ENCODE measurements at places on chromosomes 7 and 10. TPM values are rescaled to one million over a fixed set of nuclear protein-coding genes. Genes with fewer than 3 reads are reported as not detected.

The CRHR2 gene
- total RNA-seq, result 0.18 TPM

The TEX36 gene
- not detected for total RNA-seq

The C10orf67 gene
- total RNA-seq, result 0.33 TPM

The AMPH gene
- total RNA-seq, result 32.4 TPM

The FEZF1 gene
- total RNA-seq, result not detected

The CHPF2 gene
- 34.1 TPM for total RNA-seq

The GALNT17 gene
- total RNA-seq, result 10.4 TPM

The CUL2 gene
- 40.1 TPM for total RNA-seq

DNA sequence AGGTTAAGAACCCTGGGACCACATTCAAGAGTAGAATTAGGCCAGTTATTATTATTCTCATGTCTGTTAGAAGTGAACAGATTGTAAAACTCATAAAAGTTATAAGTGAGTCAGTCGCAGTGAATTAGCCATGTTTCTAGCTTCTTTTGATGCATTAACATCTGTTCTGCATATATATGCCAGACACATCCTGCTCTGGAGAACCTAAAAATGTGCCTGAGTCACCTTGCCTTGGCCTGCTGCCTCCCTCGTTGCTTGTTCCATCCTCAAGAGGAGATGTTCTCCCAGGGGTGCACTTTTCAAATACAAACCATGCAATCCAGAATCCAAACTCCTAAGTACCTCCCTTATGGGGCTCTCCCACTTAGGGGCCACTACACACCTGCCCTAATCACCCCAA lies 14.8 kb downstream of the TSPAN12 start:
- no peaks in the 10 kb centered on the region for H3K27me3 ChIP-seq
- no peak overlapping the region for H3K4me3 ChIP-seq
- H3K4me1 ChIP-seq, result peaks cover 4% of the 10 kb centered on the region
- H3K36me3 ChIP-seq, result peaks cover 37% of the 10 kb centered on the region

DNA sequence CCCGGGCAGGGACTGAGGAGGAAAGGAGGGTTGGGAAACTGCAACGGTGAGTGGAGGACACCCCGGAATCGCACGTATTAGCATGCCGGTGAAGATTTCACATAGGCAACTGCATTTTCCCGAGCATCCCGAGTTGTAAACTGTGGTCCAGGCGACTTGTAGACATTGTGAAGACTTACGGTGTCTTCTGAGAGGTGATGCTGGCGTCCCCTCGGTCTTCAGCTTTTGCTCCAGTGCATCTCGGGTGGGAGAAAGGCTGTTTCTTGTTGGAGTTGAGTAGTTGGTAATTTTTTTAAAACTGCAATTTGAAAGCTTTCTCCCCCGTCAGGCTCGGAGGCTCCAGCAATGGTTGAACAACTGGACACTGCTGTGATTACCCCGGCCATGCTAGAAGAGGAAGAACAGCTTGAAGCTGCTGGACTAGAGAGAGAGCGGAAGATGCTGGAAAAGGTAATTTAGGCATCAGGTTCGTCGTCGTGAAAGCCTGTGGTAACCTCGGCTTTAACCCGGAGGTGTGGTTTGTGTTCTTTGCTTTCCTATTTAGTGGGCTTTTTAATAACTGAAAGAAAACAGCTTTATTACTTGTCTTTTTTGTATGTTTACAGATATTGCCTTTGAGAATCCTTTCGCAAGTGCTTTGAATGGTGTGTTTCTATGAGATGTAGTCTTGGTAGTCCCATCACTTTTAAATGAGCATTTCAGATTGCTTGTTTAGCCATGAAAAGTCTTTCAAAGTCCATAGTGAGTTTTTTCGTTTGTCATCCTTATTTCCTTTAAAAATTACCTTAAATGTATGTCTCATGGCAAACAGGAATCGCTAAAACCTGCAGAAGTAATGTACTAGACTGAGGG lies 687 bp downstream of the HELLS start:
- H3K27ac ChIP-seq, result peak overlapping the region; percentile 99
- H3K4me1 ChIP-seq, result peaks cover 36% of the 10 kb centered on the region
- peaks cover 2% of the 10 kb centered on the region for H3K27me3 ChIP-seq
- H3K36me3 ChIP-seq, result peaks cover 5% of the 10 kb centered on the region
- H3K4me3 ChIP-seq, result peak overlapping the region; percentile 100

- DNase-seq, result no peak
- no peaks in the 10 kb centered on the region for H3K27me3 ChIP-seq
- peaks cover 9% of the 10 kb centered on the region for H3K4me1 ChIP-seq
Observed at GRCh38 chr7:94183289-94183749, 179.2 kb upstream of the BET1 start.

DNA sequence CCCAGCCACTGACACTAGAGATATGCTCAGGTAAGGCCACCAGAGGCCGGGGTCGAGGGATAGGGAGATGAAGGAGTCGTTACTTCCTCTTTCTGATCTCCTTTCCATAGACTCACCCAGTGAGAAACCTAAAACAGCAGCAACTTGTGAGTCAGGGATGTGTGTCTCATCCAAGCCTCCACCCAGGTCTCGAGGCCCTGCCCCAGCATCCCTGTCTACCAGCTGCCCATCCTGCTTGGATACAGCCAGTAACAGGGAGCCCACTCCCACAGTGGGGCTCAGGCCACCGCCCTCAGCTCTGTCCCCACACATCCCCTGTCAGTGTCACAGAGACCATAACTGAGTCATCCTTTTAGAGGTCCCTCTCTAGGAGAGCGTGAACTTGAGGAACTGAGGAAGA lies 49.6 kb upstream of the CHST15 start:
- H3K36me3 ChIP-seq, result no peaks in the 10 kb centered on the region
- no peak for DNase-seq
- no peak overlapping the region for H3K4me3 ChIP-seq
- no peak overlapping the region for H3K27ac ChIP-seq
- H3K27me3 ChIP-seq, result no peaks in the 10 kb centered on the region

GRCh38 chr7:141480953-141481352 lies 70.3 kb upstream of the AGK start:
- H3K27me3 ChIP-seq, result no peaks in the 10 kb centered on the region
- DNase-seq, result no peak
- no peaks in the 10 kb centered on the region for H3K4me1 ChIP-seq
- no peaks in the 10 kb centered on the region for H3K36me3 ChIP-seq
- H3K4me3 ChIP-seq, result no peak overlapping the region

DNA sequence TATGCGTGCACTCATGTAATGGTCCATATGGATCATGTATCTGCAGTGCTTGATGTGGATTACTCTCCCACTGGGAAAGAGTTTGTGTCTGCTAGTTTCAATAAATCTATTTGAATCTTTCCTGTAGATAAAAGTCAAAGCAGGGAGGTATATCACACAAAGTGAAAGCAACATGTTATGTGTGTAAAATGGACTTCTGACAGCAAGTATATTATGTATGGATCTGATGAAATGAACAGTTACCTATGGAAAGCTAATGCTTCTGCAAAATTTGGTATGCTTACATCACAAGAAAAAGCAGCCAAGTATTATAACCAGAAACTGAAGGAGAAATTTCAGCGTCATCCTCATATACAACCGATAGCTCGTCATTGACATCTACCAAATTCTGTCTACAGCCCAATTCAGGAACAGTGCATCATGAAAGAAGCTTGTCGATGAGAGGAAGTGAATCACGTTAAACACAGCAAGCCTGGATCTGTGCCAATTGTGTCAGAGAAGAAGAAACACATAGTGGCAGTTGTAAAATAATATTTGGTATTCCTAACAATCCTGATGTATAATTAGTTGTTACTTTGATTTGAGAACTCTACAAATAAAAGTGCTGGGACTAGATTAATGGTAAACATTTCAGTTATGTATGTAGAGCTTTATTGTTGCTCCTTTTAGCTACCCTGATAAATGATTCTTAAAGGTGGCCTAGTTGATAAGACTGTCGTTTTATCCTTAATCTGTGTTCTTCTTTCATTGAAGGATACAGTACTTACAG lies 14.2 kb upstream of the SYPL1 start:
- H3K4me3 ChIP-seq, result no peak overlapping the region
- H3K27me3 ChIP-seq, result peaks cover 2% of the 10 kb centered on the region
- DNase-seq, result no peak
- no peaks in the 10 kb centered on the region for H3K36me3 ChIP-seq
- H3K27ac ChIP-seq, result no peak overlapping the region

DNA sequence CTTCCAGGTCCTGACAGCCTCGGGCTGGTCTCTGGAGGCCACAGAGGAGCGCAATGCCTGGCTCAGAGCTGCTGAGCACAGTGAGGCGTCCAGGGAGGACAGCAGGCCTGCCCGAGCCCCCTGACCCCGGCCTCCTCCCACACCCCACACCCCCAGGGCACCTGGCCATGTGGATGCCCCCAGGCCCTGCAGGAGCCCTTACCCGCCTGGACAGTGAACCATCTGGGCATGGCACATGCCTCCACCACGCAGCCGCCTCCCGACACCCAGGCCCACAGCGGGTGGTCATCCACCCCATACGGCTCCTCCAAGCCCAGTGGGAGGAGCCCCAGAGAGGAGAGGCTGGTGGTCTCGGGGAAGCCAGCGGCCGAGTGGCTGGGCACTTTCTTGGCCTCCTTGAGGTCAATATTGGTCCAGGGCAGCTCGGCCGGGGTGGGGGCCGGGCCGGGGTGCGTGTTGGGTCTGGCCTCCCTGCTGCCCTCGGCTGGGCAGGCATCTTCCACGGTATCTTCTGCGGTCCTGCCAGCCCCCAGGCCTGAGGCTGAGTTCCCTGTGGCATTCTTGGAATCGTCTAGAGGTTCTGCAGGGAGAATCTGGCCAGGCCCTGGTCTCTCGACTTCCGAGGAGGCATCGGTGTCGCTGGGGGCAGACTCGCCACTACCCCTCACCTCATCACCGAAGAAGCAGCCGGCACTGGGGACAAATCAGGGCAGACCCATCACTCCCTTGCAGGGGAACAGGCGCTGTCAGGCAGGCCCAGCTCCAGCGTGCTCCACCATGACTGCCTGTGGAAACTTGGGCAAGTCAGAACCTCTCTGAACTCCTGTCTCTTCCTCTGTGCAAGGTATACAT lies 18.6 kb downstream of the TECPR1 start:
- H3K27me3 ChIP-seq, result no peaks in the 10 kb centered on the region
- peak overlapping the region; percentile 27 for H3K27ac ChIP-seq
- H3K4me3 ChIP-seq, result no peak overlapping the region
- H3K4me1 ChIP-seq, result no peaks in the 10 kb centered on the region
- DNase-seq, result no peak

- no peak overlapping the region for H3K27ac ChIP-seq
- no peaks in the 10 kb centered on the region for H3K4me1 ChIP-seq
- no peaks in the 10 kb centered on the region for H3K27me3 ChIP-seq
- H3K36me3 ChIP-seq, result no peaks in the 10 kb centered on the region
Observed at GRCh38 chr10:91242940-91243339, 22.5 kb downstream of the PCGF5 start.

GRCh38 chr7:22005151-22005550 lies 59.5 kb upstream of the CDCA7L start:
- H3K4me1 ChIP-seq, result peaks cover 13% of the 10 kb centered on the region
- H3K27ac ChIP-seq, result no peak overlapping the region
- H3K4me3 ChIP-seq, result no peak overlapping the region
- no peaks in the 10 kb centered on the region for H3K27me3 ChIP-seq

GRCh38 chr10:6321880-6322279 lies 119.1 kb downstream of the PFKFB3 start:
- H3K4me1 ChIP-seq, result no peaks in the 10 kb centered on the region
- no peaks in the 10 kb centered on the region for H3K36me3 ChIP-seq
- no peak for DNase-seq
- H3K27ac ChIP-seq, result no peak overlapping the region

DNA sequence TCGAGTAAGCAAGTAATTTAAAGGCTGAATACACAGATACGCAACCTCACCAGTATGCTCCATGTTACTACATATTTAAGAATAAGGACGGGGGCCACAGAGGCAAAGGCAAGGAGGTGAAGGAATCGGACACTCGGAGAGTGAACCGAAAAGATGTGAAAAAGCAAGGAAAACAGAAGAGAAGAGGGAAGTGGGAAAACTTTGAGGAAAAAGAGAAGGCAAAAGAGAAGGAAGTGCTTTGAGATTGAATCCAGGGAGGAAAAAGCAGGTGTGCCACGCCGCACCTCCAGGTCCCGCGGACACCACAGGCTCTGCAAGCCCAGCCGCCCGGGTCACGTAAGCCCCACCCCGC lies 367 bp upstream of the AVL9 start:
- DNase-seq, result no peak
- H3K4me3 ChIP-seq, result peak overlapping the region; percentile 91
- peaks cover 21% of the 10 kb centered on the region for H3K4me1 ChIP-seq
- peaks cover 4% of the 10 kb centered on the region for H3K36me3 ChIP-seq

DNA sequence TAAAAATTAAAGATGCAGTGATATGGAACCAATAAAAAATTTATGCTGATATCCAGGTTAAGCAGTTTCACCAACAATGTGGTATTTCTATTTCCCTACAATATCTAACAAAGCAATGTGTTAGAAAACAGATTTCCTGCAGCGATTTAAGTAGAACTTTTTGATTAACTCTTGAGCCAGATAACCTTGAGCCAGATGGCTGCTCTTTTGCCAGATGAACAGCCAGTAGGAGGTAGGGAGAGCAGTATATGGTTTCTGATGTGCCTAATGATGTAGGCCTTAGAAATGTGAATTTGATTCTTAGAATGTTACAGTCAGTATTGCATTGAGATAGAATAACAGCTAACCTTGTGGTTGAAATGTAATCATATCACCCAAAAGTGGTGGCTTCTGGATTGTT lies 31.1 kb downstream of the STAMBPL1 start:
- no peaks in the 10 kb centered on the region for H3K36me3 ChIP-seq
- H3K27ac ChIP-seq, result no peak overlapping the region
- no peak for DNase-seq
- no peaks in the 10 kb centered on the region for H3K27me3 ChIP-seq
- H3K4me1 ChIP-seq, result peaks cover 23% of the 10 kb centered on the region
- no peak overlapping the region for H3K4me3 ChIP-seq

DNA sequence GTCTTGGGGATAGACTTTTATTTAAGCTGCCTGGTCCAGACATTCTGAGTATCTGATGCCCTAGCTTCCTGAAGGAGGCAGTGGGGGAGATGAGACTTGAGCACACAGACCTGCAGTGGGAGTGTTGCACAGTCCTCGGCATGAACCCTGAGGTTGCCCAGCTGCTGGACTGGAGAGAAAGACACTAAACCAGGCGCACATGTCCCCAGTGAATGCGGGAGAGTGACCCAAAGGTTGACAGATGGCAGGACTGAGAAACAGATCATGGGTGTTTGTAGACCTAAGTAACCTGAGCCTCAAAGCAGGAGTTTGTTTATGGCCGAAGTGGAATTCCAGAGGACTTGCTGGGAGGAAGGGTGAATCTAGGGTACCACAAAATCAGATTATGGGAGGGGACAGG lies 15.7 kb upstream of the MSRB2 start:
- no peak overlapping the region for H3K27ac ChIP-seq
- DNase-seq, result no peak
- H3K4me1 ChIP-seq, result peaks cover 4% of the 10 kb centered on the region

- peaks cover 86% of the 10 kb centered on the region for H3K27me3 ChIP-seq
- H3K36me3 ChIP-seq, result peaks cover 15% of the 10 kb centered on the region
- no peaks in the 10 kb centered on the region for H3K4me1 ChIP-seq
- no peak for DNase-seq
- H3K27ac ChIP-seq, result no peak overlapping the region
- peak overlapping the region; percentile 70 for H3K4me3 ChIP-seq
Observed at GRCh38 chr7:72335561-72336381, 76.4 kb downstream of the CALN1 start.

GRCh38 chr10:11170993-11171851 lies 153.6 kb downstream of the CELF2 start:
- peaks cover 32% of the 10 kb centered on the region for H3K4me1 ChIP-seq
- H3K36me3 ChIP-seq, result peaks cover 13% of the 10 kb centered on the region
- DNase-seq, result no peak
- H3K4me3 ChIP-seq, result no peak overlapping the region
- H3K27ac ChIP-seq, result no peak overlapping the region

- H3K4me1 ChIP-seq, result no peaks in the 10 kb centered on the region
- H3K36me3 ChIP-seq, result peaks cover 3% of the 10 kb centered on the region
- DNase-seq, result no peak
- H3K27me3 ChIP-seq, result peaks cover 3% of the 10 kb centered on the region
- H3K27ac ChIP-seq, result no peak overlapping the region
Observed at GRCh38 chr7:39510864-39511354, 55.3 kb upstream of the YAE1 start.
